Stimulated activated CD4-positive, alpha-beta T cell treated with anti-CD3 and anti-CD28 coated beads, Interleukin-12 subunit alpha, Interleukin-12 subunit beta, amount 100 ng/mL, for 24 hours (primary cell): ENCODE measurements at places on chromosomes 3 and 15.

DNA sequence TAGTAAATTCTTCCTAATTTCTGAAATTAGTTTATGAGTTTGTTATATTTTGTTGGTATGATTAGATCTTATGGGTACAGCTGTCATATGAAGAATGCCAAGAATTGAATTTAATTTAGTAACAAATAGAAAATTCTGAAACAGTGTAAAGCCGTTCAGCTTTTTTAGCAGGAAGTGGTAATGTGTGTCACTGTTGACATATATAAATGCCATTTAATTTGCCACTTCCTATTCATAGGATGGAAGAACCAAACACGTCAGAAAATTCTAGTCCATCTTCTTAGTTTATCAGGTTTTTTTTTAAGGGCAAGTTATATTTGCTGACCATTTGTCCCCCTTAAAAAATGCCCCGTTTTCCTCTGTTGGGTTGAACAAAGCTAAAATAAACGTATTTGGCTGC lies 43.0 kb downstream of the RAB8B start:
- no peak for DNase-seq

DNA sequence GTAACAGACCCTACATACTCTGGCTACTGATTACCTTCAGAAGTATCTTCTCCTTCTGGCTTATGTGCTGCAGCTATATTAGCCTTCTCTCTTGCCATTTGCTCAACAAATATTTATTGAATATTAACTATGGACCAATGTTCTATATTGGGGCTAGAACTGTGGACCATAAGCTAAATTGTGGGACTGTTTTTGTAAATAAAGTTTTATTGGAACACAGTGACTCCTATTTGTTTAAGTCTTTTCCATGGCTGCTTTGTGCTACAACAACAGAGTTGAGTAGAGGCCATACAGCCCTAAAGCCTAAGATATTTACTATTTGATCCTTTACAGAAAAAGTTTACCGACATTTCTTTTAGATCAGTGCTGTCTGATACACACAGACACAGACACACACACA lies 20.3 kb upstream of the XIRP1 start:
- DNase-seq: no peak

GRCh38 chr3:11140713-11141104 lies 13.6 kb upstream of the HRH1 start:
- no peak for DNase-seq

DNA sequence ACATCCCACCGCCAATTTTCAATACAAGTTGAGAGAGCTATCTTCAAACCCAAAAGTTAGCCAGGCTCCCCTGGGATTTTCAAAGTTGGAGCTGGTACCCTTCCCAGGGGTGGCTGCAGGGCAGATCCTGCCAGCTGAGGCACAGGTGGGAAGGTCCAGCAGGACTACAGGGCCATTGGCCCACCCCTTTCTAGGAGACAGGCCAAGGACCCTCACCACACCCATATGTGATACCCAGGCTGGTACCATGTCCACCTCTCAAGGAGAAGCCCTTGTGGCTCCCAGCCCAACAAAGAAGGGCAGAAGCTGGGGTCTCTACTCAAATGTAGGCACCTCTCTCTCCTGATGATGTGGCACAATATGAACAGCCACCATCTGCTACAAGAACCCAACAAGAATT lies 8.0 kb downstream of the POC1A start:
- DNase-seq: no peak

- no peak for DNase-seq
These were observed 20.5 kb downstream of the ZNF609 start for GRCh38 chr15:64480891-64481290.

DNA sequence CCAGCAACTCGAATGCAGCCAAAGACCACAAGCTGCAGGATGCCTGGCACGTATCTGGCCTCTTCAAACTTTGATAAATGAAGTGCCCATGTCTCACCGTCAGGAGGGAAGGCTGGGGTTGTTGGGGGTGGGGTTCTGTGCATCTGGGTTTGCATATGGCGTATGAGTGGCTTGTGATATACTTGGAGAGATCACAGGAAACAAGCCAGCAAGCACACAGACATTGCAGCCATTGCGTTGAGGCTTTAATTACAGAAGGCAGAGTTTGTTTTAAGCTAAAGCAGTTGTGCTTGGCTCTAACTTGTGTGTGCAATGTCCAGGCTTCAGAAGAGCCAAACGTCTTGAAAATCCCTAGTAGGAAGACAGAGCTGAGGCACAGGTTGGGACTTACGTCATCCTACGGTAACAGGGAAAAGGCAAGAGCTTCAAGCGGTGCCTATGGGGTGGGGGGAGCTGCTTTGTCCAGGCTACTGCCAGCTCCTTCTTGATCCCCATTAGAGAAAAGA lies 109.2 kb downstream of the ASB7 start:
- DNase-seq: no peak

DNA sequence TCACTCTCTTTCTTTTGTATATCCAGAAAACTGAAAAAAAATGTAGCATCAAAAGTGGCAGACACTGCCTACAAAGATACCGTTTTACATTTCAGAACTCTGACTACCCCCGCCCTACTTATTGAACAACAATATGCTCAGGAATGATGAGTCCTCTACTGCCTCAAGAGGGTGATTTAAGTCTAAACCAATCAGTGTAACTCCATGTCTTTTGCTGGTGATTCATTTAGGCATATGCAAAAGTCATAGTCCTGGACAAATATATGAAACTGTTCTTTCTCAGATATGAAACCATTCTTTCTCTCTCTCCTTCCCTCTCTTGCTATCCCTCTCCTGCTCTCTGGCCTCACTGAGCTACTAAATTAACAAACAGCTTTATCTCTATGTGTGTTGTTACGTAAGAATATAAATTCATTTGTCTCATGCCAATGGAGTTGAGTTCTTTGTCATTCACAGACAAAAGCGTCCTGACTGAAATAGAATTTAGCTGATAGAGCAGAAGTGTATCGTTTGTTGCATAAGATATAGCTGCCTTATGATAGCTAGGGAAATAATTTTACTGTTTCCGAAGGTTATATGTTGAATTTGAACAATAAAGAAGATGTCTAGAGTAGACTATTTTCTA lies 133.7 kb upstream of the OSTN start:
- no peak for DNase-seq

GRCh38 chr3:159925248-159925647 lies 63.4 kb upstream of the IL12A start:
- no peak for DNase-seq

- no peak for DNase-seq
These were observed 72.7 kb upstream of the TAMM41 start for GRCh38 chr3:11919390-11919789.

GRCh38 chr15:28993051-28993719 lies 107.4 kb downstream of the APBA2 start:
- DNase-seq: no peak

- no peak for DNase-seq
These were observed 862.6 kb upstream of the CADM2 start for GRCh38 chr3:84096188-84096587.

DNA sequence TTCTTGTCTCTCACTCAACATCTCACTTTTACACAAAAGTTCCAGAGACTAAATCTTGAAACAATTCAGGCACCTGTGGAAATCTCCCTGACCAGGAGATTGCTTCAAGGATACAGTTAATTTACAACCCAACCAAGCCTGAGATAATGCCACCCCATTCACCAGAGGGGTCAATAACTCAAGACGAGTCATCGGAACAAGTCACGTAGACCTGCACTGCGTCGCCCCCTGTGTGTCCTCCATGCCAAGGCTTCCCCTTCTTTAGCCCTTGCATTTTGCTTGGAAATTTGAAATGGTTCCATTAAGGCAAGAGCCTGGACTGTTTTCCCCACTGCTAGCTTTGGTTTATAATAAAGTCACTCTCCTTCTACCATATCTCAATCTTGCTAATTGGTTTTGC lies 129.0 kb upstream of the NEO1 start:
- DNase-seq: no peak

GRCh38 chr15:100201376-100202280 lies 140.1 kb downstream of the ADAMTS17 start:
- DNase-seq: no peak

DNA sequence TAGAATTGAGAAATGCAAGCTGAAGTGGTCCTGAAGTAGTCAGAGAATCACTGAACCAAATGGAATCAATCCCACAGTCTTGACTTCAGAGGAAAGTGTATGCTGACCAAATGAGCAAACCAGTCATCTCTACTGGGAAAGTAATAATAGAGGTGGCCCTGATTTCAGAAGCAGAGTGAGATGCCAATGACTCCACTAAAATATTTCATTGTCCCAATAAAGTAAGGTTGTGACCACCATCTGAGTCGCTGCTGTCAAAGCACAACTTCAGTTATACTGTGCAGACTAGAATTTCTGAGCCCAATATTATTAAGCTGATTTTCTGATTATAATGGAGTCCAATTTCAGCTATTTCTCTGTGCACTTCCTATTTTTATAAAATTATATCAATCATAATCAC lies 334.4 kb upstream of the THBS1 start:
- DNase-seq: no peak

GRCh38 chr3:14121859-14122258 lies 2.8 kb downstream of the CHCHD4 start:
- DNase-seq: no peak

DNA sequence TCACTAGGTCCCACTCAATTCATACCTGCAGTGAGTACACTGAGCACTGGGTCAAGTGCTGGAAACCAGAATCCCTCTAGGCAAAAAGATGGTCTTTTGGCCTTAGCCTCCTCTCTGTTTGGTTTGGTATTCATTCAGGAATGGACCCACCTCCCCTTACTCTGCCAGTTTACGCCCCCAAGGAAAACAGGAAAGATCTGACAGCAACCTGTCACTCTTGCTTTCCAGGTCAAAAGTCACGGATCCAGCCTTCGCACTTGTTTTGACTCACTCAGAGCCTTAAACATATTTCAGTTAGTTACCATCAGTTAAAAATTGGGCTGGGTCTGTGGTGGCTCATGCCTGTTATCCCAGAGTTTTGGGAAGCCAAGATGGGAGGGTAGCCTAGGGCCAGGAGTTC lies 68.1 kb downstream of the SYNM start:
- no peak for DNase-seq

- DNase-seq: no peak
These were observed 66.9 kb upstream of the ZBED2 start for GRCh38 chr3:111662012-111662411.

GRCh38 chr3:76561494-76562236 lies 478.2 kb upstream of the ROBO2 start:
- DNase-seq: no peak

GRCh38 chr15:96978937-96979473 lies 648.5 kb downstream of the NR2F2 start:
- DNase-seq: no peak

DNA sequence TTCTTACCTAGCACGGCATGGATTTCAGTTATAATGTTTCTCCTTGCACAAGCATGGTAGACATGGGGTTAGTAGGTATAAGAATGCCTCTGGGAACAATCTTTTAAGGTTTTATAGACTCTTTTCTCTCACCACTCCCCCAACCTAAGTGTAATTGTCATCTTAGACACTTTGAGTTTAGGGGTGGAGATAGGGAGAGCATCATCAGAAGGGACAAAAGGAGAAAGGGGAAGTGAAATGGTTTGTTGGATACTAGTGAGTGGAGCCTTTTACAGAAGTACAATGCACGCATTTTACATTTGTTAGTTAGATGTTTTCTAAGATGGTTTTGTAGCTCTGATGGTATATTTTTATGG lies 189.2 kb downstream of the TP63 start:
- no peak for DNase-seq

DNA sequence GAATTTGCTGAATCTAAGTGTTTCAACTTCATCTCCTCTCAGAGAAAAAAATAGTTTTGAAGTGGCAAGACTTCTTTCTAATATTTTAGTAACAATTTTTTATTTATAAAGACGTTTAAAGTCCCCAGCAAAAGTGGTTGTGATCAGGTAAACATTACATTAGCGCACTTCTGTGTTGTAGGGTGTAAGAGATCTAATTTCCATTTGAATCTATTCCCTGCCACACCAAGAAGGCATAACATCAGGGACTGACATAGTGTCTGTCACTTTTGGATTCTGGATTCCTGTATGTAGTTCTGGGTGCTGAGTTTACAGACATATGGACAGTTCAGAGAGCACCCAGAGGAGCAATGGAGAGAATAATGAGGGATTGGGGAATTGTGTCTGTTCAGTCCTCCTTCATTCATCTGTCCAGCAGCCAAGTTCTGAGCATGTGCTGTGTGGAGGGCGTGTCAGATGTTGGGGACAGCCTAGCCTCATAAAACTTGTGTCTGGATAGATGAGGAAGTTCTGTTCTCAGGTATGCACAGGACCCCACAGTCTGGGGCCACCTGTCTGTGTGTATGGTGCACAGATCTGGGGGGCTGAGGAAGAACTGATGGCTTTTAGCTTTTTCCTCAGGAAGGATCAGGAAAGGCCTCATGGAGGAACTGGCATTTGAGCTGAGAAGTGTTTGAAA lies 65.6 kb downstream of the MAP2K5 start:
- DNase-seq: no peak

DNA sequence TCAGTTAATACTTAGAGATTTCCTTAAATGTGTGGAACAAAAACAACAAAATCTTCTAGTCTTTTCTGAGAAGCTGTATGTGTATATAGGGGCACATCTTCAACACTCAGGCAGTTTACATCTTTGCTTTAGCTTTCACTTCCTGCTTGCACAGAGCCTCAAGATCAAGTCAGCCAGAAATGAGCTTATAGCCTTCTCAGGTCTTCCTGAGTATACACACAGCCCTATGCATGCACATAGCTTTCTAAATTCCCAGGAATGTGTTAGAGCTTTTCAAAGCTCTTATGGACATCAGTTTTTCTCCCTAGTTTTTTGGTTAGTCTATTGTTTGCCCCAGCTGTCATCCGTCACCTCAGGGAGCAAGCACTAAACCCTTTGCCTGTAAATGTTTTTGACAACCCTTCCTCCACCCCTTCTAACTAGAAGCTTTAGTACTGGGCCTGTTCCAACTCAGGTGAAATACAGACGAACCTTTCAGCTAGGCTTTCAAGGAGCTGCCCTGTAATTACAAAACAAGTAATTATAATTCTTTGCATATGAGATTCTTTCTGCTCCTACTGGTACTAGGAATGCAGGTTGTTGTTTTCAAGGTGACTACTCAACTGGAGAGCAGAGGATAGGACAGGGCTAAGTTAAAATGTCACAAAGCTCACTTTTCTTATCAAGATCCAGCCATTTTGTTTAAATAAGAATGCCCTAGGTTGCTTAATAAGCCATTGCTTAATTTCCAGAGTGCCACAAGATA lies 22.6 kb upstream of the MTMR10 start:
- no peak for DNase-seq

- DNase-seq: peak; percentile 6
These were observed 35.9 kb downstream of the SAXO2 start for GRCh38 chr15:82298520-82298919.

- no peak for DNase-seq
These were observed 56.0 kb downstream of the TPRA1 start for GRCh38 chr3:127534564-127534963.
